A375 (cell line): ENCODE measurements at places on chromosomes 3 and 15. TPM values are rescaled to one million over a fixed set of nuclear protein-coding genes. Genes with fewer than 3 reads are reported as not detected.

COL7A1 gene
- 14.6 and 21.1 TPM in 2 replicates for total RNA-seq

TRAT1 gene
- not detected in 2 replicates for total RNA-seq

XCR1 gene
- not detected in 2 replicates for total RNA-seq

LRRC2 gene
- 0.37 and 0.53 TPM in 2 replicates for total RNA-seq

PRSS50 gene
- total RNA-seq: not detected in 2 replicates

TPRG1 gene
- total RNA-seq: 0.08 TPM in 1 of 2 replicates, not detected in the other

LRRIQ4 gene
- total RNA-seq: not detected in 2 replicates

NPAP1 gene
- under 0.01 TPM in 1 of 2 replicates, not detected in the other for total RNA-seq

CNTN3 gene
- total RNA-seq: 1.3 and 1.7 TPM in 2 replicates

LTK gene
- total RNA-seq: 0.08 and 0.13 TPM in 2 replicates

TMCO5A gene
- not detected in 2 replicates for total RNA-seq

SNX22 gene
- 0.88 and 1.9 TPM in 2 replicates for total RNA-seq

ERC2 gene
- total RNA-seq: 0.53 and 0.61 TPM in 2 replicates

STRC gene
- total RNA-seq: 0.21 TPM in 1 of 2 replicates, not detected in the other

GCNT3 gene
- not detected in 2 replicates for total RNA-seq

MCF2L2 gene
- 0.38 and 0.42 TPM in 2 replicates for total RNA-seq

PIF1 gene
- total RNA-seq: 30.2 and 35.5 TPM in 2 replicates

APOD gene
- 2.3 and 2.7 TPM in 2 replicates for total RNA-seq

SI gene
- not detected in 2 replicates for total RNA-seq

SPTBN5 gene
- total RNA-seq: 2.1 and 2.3 TPM in 2 replicates
